ENCODE measurements at places on chromosomes 2 and 18.
A peak's percentile ranks its signal among the peaks of the same experiment; 100 is the strongest.

DNA sequence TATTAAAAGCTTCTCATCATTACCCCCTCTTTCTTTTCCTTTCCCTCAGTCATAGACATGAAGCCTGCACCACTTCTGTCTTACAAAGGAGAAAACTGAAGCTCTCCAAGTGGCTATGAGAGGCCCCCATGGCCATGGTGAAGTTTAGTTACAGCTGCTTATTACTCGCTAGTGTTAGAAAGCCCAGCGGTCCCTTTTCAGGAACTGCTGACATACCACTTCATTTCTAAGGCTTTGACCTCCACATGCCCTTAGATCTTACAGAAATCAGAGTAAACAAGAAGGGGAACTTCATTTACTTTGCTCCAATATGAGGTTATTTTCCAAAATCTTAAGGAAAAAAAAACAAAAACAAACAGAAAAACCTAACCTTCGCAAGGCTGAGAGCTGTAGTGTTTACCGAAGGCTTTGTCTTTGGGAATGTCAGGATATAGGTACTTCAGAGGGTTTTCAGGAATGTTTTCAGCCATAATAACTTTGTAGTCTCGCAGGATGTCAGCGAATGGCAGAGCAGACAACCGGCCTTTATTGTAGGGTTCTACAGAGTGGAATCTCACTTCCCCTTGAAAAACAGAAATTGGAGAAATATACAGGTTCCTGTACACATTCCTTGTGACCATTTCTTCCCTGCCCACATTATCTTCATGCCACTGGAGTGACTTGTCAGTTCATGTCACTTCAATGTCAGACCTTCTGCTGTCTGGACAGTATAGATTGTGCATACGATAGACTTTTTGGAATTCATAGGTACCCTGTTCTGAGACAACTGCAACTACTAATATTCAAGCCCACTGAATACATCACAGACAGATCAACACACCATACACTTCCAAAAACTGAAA lies 18.8 kb upstream of the STAT1 start:
- no peak for DNase-seq

GRCh38 chr2:231707625-231707926 lies 749 bp upstream of the PTMA start:
- DNase-seq: peak; percentile 87

DNA sequence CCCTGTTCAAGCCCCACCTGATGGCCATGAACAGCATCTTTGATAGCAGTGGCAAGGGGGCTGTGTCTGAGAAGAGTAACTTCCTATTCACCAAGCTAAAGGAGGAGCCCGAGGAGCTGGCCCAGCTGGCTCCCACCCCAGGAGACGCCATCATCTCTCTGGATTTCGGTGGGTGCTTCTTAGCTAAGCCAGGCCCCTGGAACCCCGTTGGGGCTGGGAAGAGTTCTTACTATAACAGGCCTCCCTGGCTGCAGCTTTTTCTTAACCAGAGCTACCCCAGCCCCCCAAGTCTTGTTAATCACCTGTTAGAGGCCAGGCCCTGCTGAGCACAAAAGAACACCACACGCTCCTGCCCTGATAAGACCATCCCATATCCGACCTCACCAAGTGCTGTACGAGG lies 79.4 kb downstream of the EPAS1 start:
- no peak for DNase-seq

DNA sequence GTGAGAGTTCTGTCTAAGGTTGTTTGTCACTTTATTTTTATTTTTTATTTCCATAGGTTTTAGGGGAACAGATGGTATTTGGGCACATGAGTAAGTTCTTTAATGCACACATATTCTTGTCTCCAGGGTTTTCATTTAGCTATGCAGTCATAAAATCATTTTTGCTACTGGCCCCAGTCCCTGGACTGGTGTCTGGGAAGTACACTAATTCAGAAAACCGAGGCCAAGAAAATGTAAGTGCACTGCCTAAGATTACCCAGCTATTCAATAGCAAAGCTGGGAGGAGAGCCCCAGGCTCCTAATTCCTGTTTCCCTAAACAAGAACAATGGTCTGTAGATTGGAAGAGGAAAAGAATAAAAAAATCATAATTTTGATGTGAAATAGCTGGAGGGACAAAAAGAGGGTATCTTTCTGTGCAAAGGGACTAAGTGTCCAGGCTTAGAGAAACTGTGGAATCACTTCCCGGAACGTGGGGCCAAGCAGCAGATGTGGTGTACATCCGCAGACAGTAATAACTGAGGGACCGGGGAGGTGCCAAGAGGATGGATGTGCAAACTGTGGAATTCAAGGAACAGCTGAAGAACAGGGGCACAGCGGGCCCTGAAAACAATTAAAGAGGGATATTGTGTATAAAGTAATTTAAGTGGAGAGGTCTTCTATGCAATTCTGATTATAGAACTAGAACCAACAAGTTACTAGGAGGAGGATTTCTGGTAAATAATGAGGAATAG lies 236.3 kb downstream of the ACKR3 start:
- DNase-seq: no peak

DNA sequence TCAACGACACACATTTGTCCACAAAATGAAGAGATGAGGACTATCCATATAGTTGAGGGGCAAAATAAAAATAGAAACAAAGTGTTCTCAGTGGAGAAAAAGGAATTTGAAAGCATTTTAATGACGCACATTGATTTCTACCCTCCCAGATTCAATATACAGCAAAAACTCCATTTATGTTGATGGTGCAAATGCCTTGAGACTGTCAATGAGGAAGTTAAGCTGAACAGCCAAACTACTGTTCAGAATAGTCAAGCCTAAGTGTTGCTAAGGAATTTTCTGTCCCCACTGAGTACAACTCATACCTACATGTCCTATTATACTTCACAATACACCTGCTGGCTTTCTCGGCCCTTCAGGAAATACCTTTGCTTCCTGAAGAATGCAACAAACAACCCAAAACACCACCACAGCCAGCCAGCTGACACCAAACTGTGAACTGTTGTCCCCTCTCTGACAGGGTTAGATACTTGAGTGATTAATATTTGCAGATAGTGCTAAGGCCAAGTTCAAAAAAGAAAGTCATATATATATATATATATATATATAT lies 27.8 kb upstream of the DARS1 start:
- no peak for DNase-seq

DNA sequence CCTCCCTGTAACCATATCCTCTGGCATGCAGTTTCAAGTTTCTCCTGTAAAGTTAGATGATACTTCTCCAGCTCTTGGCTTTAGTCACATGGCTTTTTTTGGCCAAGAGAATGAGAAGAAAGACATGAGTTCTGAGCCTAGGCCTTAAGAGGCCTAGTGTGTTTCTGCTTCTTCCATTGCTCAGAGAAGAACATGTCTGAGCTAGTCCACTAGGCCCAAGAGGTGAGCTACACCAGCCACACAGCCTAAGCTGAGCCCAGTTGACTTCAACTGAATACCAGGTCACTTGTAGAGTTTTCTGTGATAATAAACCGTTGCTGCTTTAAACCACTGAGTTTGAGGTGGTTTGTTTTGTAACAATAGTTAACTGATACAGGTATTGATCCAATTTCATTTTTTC lies 19.9 kb upstream of the EFEMP1 start:
- DNase-seq: no peak

GRCh38 chr2:3079466-3079865 lies 298.2 kb downstream of the EIPR1 start:
- DNase-seq: no peak

- no peak for DNase-seq
Measured at GRCh38 chr18:8943900-8944870, 158.3 kb upstream of the NDUFV2 start.

GRCh38 chr2:57450170-57450569 lies 596.4 kb upstream of the VRK2 start:
- DNase-seq: no peak

GRCh38 chr2:203830304-203831055 lies 37.1 kb upstream of the CTLA4 start:
- no peak for DNase-seq

DNA sequence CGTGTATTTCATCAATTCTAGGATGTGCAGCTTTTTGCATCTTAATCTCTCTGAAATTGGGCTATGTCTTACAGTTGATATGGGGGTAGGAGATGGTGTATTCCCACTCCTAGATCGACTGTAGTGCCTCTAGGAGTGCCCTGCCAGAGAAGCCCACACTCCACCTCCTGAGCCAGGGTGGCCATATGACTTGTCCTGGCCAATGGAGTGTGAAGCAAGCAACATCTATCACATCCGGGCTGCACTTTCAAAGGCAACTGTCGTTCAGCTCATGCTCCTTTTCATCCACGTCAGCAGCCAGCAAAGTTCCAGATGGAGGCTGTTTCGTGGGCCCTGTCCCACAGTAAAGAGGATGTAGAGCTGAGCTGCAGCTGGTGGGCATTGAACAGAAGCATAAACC lies 149.4 kb upstream of the SLC1A4 start:
- no peak for DNase-seq

DNA sequence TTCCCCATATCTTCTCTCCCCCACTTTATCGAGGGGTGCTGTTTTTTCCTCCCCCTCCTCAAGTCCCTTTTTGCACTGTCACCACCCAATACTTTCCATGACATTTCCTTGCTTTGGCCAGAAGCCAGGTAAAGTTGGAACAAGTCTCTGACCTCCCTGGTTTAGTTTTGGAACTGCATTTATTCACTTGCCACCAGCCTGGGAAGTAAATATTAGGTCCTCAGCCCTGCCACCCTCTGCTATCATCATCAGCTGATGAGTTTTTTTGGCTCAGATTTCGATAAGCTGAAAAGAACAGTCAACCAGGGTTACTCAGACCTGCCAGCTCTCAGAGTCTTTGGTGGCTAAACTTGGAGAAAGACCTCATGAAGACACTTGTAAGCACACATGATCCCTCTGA lies 47.0 kb downstream of the DHRS9 start:
- no peak for DNase-seq

- no peak for DNase-seq
Measured at GRCh38 chr2:119478978-119479295, 45.3 kb downstream of the SCTR start.

DNA sequence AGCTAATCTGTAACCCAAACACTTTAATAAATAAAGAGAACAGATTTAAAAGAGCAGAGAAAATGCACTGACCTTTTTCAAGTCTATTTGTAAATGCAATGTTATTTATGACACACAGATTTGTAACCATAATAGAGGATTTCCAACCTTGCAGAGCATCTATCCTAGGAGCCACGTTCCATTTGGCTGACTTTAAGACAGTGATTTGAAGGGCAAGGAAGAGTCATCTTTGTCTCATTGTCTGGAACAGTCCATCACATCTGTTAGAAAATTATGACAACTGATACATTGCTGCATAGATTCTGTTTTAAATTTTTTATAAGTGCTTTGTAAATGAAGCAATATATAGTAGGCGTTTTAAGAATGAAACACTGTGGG lies 90.8 kb upstream of the L3MBTL4 start:
- DNase-seq: no peak

DNA sequence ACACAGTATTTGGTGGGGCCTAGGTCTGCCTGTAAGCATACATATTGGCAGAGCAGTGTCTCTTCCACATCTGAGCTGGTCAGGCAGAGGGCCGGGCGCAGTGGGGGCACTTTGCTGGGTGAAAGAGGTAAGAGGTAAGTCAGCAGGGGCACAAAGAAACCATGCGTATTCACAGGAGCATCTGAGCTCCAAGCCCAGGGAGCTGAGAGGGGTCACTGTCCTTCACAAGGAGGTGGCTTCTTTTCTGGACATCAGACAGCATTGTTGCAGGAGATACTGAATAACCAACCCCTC lies 201.7 kb downstream of the AGAP1 start:
- DNase-seq: no peak

DNA sequence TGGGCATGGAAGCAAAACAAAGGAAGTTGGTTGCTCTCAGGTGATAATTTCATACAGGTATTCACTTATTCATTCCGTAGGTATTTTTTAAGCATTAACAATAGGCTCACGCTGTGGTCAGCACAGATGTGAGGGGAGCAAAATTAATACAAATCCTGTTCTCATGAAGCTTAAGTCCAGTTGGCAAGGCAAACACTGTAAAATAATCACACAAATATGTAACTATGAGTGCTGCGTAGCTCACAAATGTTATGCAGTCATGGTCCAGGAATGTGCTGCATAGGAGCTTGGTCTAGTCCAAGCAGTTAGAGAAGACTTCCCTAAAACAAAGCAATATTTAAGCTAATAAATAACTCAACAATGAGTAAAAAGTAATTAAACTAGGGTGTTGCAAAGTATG lies 23.9 kb downstream of the SP5 start:
- no peak for DNase-seq

- DNase-seq: no peak
Measured at GRCh38 chr2:158004126-158004764, 97.4 kb upstream of the UPP2 start.

GRCh38 chr2:163657281-163657656 lies 78.5 kb downstream of the FIGN start:
- no peak for DNase-seq

DNA sequence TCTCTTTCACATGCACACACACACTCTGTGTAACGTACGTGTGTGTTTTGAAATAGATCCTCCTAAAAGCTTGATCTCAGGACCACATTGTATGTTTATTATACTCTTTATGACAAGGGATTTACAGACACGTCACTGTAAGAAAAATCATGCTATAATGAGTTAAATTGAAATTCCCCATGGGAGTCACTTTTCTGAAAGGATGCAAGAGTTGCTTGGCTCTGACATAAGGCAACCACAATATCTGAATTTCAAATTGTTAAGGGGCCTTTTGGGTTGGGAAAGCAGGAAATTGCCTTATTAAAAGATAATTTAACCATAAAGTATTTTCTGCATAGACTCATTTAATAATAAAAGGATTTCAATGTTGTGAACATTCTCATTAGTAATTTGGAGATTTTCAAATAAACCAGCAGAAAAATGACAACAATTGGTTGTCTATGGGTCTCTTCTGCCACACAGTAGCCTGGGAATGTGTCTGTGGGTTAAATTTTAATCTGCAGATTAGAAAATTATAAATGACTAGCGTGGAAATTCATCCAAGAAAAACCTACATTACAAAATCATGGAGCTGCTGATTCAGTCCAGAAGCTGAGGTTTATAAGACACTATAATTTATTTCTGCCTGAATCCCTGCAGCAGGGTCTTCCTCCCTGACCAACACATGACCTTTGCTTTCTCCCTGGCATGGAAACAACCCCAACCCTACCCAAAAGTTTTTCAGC lies 75.9 kb upstream of the PID1 start:
- no peak for DNase-seq

GRCh38 chr18:9994026-9994570 lies 80.3 kb downstream of the VAPA start:
- no peak for DNase-seq

DNA sequence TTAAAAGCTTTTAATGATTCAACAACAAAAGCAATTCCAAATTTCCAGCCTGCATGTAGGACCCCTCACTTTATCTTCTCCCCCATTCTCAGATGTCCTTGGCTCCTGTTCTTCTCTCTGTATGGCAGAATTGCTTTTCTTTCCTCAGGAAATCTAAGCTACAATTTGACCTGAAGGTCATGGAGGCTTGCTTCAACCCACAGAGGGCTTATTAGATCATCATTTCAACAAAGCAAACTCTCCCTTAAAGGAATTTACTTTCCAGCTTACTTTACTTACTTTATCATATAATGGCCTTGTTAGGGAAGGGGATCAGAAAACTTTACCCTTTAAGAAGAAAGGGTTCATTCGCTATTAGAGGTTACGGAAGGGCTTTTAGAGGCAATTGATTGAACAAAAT lies 211.5 kb downstream of the RAD51AP2 start:
- no peak for DNase-seq
